Fibroblast of villous mesenchyme (primary cell): ENCODE measurements at places on chromosomes 4 and X. TPM values are rescaled to one million over a fixed set of nuclear protein-coding genes. Genes with fewer than 3 reads are reported as not detected.

F8 gene
- 2.2 and 2.3 TPM in 2 replicates for total RNA-seq

DNA sequence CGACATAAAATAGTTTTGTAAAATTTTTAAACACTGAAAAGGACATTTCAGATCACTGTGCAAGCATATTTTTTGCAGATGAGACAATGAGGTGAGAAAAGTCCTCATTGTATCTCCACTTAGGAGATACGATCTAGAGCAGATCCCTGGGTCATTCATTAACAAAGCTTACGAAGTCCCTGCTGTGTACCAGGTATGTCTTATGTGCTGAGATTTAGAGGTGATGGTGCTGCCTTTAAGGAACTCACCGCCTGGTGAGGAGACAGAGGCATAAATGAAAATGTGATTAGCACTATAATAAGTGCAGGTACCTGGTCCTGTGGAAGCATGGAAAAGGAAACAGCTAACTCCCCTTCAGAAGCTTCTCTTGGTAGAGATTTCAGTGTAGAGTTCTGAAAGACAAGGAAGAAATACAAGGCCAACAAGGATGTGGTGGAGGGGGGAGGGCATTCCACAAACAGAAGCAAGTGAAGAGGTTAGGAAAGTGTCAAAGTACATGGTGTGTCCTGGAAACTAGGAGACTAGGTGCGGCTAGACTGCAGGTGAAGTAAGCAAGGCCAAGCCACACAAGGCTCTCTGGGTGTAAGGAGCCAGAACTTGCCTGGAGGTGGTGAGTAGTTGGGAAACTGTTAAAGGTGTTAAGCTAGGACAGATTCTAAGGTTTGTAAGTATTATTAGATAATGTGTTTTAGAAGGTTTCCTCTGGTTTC lies 1.5 kb upstream of the NDNF start:
- DNase-seq = no peak

DNA sequence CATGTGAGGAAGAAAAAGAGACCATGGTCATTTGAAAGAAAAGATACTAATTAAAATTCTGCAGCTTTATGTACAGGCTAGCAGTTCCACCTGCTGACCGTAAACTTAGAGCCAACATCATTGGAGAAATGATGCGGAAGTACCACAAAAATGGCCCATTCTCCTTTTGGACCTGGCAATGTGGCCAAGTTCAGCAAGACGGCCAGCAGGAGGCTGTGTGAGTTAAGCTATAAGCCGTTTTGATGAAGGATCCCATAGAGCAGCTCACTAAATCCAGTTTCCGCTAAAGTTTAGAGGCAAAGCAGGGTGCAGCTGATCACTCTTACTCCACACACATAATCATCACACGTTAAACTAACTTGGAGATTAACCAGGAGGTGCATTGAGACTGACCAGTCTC lies 133.8 kb downstream of the LDB2 start:
- peak; percentile 27 for DNase-seq

DNA sequence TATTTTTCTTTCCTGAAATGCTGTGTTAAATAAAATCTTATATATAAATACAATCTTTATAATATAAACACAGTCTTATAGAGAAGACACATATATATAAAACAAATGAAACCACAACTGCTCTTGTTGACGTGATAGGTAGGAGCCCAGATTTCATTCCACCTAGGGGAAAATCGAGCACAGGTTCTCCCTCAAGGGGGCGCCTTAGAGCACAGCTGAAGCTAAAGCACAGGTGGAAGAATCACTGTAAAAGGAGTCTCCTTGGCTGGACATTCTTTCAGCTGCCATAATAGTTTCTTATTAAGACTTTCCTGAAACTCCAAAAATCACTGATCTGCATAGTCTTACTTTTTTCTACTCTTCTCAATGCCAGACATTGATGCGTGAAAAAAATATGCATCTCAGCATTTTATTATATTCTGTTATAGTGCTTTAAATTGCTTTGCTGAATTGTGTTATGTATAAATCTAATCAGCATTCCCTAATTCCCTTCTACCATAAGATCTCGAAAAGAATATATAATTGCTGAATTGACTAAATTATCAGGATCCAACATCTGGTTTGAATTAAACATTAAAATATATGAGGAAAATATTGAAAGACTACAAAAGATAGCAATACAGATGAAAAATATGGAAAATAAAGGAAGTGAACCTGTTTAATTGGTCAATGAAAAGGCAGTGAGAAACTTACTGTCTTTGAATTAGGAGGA lies 25.5 kb upstream of the RXFP1 start:
- DNase-seq = no peak

DNA sequence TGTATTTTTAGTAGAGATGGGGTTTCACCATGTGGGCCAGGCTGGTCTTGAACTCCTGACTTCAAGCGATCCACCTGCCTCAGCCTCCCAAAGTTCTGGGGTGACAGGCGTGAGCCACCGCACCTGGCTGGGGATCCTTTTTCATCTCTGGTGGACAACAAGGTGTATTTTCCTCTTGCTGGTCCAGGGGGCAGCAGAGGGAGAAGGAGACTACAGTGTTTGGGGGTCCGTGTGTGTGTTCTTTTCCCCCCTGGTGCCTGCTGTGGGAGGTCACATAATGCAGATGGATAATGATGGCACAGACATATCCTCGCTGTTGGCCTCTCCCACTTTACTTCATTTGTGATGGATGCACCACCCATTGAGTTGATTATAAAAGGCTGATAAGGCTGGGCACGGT lies 39.0 kb upstream of the CD99 start:
- DNase-seq = no peak

SRPX gene
- total RNA-seq = 35.4 and 36.7 TPM in 2 replicates

DNA sequence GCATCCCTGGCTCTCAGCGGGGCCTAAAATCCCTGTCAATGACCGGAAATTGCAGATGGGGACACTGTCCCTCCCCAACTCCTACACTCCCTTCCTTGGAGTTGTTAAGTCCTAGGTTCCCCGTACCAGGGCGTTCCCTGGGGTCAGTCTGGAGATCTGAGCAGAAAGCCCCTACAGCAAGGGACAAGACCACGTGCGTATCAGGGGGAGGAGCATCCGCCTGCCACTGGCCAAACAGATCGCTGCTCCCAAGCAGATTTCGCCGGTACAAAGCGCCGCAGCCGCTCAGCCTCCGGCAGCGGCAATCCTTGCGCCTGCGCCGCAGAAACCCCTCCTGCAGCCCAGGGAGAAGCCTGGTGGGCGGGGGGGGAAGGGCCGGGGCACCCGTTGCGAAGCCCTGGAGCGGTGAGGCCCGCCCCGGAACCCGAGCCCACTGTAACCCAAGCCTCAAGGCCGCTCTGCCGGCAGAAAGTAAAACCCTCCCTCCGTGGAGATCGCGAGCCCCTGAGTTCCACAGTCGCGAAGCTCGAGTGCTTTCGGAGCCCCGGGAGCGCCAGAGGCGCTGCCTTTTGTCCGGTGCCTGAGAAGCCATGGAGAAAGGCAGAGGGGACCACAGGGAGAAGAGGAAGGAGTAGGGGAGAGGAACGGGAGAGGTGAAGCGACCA lies 2.7 kb downstream of the CRMP1 start:
- no peak for DNase-seq

- no peak for DNase-seq
Observed at GRCh38 chr4:24262616-24263015, 321.7 kb downstream of the DHX15 start.

- DNase-seq = no peak
Observed at GRCh38 chrX:129359269-129359668, 164.0 kb downstream of the SMARCA1 start.

VSIG4 gene
- not detected in 2 replicates for total RNA-seq

GRCh38 chrX:6002056-6002455 lies 226.6 kb downstream of the NLGN4X start:
- peak; percentile 17 for DNase-seq

DNA sequence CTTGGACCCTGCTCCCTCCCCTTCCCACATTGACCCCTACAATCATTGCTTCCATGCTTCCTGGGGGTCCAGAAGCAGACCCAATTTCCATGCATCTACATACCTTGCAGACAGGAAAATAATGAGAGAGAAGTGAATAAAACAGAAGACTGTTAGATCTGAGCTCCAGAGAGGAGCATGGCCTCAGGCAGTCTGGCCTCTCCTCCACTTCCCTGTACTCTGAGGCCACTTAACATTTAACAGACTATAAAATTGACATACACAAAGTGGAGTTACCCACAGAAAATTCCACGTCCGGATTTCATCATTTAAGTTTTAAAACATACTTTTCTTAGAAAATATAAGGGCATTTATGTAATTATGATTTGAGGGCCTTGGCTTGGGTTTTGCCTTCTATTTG lies 2.1 kb upstream of the PRSS12 start:
- DNase-seq = no peak

GRCh38 chr4:182338746-182339145 lies 95.5 kb downstream of the TENM3 start:
- no peak for DNase-seq

P2RY10 gene
- total RNA-seq = not detected in 2 replicates

DNA sequence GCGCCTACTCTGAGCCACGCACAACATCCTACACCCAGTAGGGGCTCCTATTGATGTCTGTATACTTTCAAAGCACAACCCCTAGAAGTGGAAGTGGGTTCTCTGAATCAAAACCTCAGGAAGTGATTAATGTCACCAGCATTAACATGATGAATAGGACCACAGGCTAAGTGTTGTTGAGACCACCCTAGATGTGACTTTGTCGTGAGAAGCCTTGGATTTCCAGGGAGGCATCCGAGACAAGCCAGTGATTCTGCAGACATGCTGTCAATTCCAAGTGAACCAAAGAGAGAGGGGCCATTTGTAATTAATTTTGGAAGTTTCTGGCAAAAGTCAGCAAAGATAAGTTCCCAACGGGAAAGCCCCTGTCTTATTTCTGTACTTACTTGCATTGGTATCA lies 493.0 kb downstream of the ZIC3 start:
- DNase-seq = no peak

DNA sequence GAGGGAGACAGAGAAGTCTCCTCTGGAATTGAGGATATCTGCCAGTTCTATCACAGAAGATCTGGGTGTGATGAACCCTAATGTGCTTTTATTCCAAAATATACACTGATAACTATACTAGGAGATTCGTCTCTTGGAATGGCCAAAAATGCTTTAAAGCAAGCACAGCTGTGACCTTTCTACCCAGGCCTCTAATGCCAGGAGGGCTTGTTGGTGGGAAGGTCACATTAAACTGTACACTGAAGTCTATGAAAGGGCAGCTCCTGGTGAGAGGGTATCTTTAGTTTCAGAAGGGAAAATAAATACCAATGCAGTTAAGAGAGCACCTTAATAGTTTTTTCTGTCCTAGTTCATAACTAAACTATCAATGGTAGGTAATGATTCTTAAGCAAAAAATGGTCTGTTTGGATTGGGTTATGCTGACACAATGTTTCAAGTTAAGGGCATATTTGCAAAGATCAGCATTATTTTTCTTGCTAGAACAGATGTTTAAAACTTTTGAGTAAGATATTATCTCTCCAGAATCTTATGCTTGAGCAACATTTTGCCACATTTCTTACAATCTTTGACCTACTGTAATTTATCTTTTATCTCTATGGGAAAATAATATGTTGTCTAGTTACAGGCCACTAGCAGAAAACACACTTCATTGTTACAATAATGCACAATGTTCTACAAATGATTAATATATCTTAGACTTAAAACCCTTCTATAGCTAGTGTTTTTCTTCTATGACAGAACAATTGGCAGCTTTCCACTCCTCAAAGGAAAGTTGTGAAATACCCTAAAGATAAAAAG lies 59.6 kb downstream of the SEC24D start:
- peak; percentile 84 for DNase-seq

- DNase-seq = no peak
Observed at GRCh38 chr4:64417974-64418373, 8.7 kb upstream of the TECRL start.

CDKL5 gene
- 4.5 and 6.5 TPM in 2 replicates for total RNA-seq

DNA sequence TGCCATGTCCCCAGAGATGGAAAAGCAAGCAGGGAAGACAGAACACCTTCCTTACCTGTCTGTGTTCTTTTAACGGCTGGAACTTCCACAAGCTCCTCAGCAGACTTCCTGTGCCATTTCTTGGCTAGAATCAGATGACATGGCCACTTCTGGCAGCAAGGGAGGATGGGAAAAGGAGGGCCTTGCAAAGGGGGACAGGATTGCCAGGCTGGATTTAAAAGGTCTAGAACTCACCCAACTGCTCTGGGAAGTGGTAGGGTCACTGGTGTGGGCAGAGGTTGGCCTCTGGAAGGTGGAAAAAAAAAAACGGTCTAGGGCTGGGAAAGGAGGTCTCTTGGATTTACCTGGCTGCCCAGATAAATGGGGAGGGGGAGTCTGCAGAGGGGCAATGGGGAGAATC lies 1.6 kb upstream of the USP11 start:
- DNase-seq = no peak

ABLIM2 gene
- total RNA-seq = under 0.01 TPM in 1 of 2 replicates, not detected in the other

DRD5 gene
- total RNA-seq = not detected in 2 replicates

RAB40A gene
- total RNA-seq = 0.32 and 0.43 TPM in 2 replicates

GRCh38 chr4:158005021-158005420 lies 167.8 kb downstream of the GASK1B start:
- no peak for DNase-seq

GRCh38 chrX:108439961-108440696 lies 491 bp downstream of the COL4A5 start:
- DNase-seq = no peak

DNA sequence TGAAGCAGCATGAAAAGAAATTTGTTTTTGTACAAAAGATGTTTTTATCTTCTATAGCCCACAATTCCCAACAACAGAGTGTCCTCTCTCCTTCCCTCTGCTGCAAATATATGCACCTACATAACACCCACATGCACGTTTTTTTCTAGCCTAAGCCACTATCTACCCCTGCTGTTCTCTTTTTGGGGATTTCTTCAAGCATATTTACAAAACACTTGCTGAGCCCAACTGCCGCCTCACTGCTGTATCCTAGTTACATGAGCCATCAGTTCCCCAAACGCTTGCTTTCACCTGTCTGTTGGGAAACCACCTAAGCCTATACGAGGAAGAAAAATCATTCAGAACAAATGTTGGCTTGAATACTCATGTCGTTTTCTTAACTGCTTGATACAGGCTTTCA lies 127.2 kb downstream of the CHRNA9 start:
- DNase-seq = no peak

DNA sequence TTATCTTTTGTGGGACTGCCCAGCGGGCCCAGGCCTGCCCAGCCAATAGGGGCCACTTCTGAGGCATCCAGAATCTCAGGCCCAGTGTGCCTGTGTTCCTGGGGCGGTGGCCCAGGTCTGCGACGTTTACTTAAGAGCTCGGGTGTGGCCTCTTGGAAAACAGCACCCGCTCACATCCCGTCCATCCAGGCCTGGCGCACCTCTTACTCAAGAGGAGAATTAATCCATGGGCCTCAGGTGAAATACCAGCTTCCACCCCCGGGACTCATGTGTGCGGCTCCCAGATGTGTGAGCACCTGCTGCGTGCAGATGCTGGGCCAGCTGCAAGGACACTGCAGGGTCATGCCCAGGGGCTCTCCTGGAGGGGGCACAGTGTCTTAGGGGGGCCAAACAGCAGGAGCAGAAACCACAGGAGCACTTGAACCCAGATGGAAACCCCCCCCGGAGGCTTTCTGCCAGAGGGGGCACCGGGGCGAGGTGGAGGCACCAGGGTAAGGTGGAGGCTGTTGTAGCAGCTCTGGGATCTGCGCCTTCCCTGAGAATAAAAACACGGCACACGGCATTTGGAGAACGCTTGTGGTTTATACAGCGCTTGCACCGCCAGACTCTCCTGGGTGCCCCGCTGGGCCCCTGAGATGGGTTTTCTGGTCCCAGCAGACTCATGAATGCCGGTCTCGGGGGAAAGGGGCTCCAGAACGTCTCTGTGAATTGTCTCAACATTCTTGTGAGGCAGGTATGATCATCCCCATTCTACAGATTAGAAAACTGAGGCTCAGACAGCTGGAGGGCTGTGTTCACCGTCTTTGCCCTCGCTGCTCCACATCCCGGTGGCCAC lies 2.8 kb downstream of the PSAPL1 start:
- DNase-seq = no peak

ZIC3 gene
- not detected in 2 replicates for total RNA-seq

GRCh38 chrX:39899856-39900776 lies 197.6 kb downstream of the BCOR start:
- no peak for DNase-seq

NPY1R gene
- total RNA-seq = 1.6 and 3.5 TPM in 2 replicates

PTPN13 gene
- 68.3 and 73.0 TPM in 2 replicates for total RNA-seq
